Urinary bladder (tissue), 4 donors: ENCODE measurements at places on chromosomes 16 and 17. TPM values are rescaled to one million over a fixed set of nuclear protein-coding genes. Genes with fewer than 3 reads are reported as not detected.

KRT33B gene
- not detected for total RNA-seq

BAIAP3 gene
- total RNA-seq = 0.63 TPM

NPIPA7 gene
- 7.7 TPM for total RNA-seq

PRR11 gene
- total RNA-seq = 7.9 TPM

CLEC18A gene
- total RNA-seq = 1.7 TPM

TMC8 gene
- total RNA-seq = 2.7 TPM
